ENCODE measurements at places on chromosomes 7 and 10. TPM values are rescaled to one million over a fixed set of nuclear protein-coding genes. Genes with fewer than 3 reads are reported as not detected.

Gene CDHR3
- 0.17 TPM for total RNA-seq

- DNase-seq: no peak
Observed at GRCh38 chr7:98185101-98185500, 26.1 kb upstream of the BHLHA15 start.

DNA sequence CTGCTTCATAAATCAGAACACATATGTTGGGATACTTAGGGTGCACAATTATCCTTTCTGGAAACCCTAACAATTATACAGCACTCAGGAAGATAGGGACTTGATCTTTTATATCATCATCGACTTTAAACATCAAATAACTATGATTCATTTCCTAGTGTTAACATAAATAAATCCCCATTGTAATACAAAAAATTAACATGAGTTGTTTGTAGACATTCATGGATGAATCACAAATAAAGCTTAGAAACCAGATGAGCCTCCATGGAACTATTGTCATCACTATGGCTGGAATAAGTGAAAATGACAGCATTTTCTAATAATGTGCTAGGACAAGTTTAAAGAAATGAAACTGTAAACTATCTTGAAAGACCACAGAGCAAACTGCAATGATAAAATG, 821.7 kb downstream of the GATA3 start:
- DNase-seq: no peak

Gene COG5
- total RNA-seq: 31.4 TPM

Gene MSS51
- 0.80 TPM for total RNA-seq

DNA sequence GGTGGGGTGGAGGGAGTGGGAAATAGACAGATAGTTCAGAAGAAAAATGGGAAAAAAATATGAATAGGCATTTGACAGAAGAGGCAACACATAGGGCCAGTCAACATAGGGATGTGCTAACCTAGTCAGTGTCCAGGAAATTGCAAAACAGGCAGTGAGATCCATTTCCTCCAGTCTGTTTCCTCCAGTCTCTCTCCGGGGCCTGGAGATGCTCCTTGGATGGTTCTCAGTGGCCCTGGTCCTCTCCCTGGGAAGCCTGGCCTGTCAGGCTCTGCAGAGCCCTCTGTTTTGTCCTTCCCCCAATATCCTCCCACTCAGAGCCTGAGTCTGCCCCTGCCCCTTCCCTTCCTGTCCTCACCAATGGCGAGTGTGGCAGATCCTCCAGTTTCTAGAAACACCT, 52.6 kb downstream of the SYPL1 start:
- no peak for DNase-seq

Gene CYP2C8
- total RNA-seq: 0.07 TPM

Gene ZCWPW1
- 3.8 TPM for total RNA-seq

Gene FAM221A
- 13.2 TPM for total RNA-seq

Gene CACNB2
- not detected for total RNA-seq

DNA sequence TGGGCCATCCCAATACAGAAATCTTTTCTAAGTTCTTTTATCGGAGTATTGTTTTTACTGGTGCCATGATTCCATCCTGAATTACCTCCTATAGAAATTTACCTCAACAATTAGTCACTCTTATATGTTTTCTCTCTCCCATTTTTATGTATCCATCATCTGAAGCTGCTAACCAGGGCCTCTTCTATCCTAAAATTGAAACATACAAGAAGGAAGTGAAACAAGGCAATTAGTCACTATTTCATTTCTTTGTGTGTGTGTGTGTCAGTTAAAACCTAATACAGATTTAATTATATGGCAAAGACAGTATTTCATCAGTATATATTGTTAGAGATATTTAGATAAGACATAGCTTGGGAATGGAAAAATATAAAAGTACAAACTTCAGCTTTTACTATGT, 148.4 kb upstream of the AHR start:
- DNase-seq: no peak

DNA sequence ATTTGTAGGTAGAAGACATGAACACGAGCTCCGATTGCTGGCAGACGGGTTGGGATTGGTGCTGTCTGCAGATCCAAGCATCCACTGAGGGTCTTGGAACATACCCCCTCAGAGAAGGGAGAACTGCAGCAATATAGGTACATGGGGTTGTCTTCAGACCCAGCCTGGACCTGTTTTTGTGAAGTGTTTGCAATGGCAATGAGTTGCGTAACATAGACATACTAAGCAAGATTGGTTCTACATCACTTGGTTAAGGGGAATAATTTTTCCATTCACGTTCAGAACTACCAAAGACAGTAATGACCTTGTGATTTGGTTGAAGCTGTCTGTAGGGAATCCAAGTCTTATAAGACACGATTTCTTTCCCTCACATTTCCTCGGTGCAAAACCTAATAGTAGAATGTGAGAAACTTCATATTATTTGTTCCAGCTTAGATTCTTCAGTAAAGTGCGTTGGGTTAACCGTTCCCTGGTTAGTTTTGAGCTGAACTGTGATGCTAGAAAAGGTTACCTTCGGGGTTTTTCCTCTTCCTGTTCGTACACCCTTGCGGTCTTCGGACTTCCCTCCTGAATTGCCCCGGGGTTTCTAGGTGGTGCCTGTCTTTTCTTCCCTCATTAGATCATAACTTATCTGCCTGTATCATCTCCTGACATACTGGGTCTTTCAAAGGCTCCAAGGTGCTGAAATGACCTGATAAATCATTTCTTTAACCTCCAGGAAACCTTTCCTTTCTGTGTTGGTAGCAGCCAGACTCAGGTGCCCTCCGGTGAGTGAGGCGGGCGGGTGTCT, 14.4 kb downstream of the PROSER2 start:
- no peak for DNase-seq

- no peak for DNase-seq
Observed at GRCh38 chr10:1625731-1626130, 111.6 kb downstream of the ADARB2 start.

GRCh38 chr10:115209133-115209532, 116.0 kb downstream of the ATRNL1 start:
- DNase-seq: no peak

Gene PNLIPRP1
- total RNA-seq: not detected

Gene GSTO2
- 9.5 TPM for total RNA-seq

DNA sequence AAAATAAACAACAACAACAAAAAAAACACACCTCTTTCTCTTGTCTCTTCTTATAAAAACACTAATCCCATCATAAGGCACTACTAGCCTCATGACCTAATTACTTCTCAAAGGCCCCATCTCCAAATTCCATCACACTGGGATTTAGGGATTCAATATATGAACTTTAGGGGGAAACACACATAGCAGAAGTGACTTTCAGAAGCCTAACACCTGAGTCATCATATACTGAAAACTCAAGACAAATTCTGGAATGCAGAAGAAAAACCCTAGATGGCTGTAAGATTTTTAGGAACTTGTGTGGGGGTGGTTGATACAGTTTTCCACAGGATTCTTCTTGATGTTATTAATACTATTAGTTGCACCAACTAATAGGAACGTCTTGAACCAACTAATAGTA, 33.7 kb upstream of the CSTF2T start:
- no peak for DNase-seq

GRCh38 chr7:80106498-80107113, 28.0 kb upstream of the GNAI1 start:
- no peak for DNase-seq
